ENCODE measurements at places on chromosomes 7 and 10. TPM values are rescaled to one million over a fixed set of nuclear protein-coding genes. Genes with fewer than 3 reads are reported as not detected.

Gene CHAT
- total RNA-seq, result not detected

Gene PTF1A
- total RNA-seq, result not detected

Gene CUBN
- 1.3 TPM for total RNA-seq

Gene ZNF3
- 23.7 TPM for total RNA-seq

Gene ZNF511
- total RNA-seq, result 42.7 TPM

Gene SP8
- 0.71 TPM for total RNA-seq

Gene ZNF117
- total RNA-seq, result 4.8 TPM

Gene CYP2E1
- total RNA-seq, result not detected

Gene BAIAP2L1
- total RNA-seq, result 60.7 TPM

Gene ZNF727
- total RNA-seq, result not detected

Gene CDHR3
- total RNA-seq, result 0.19 TPM

Gene ICA1
- 26.3 TPM for total RNA-seq

Gene CTTNBP2
- 0.17 TPM for total RNA-seq

Gene VAX1
- total RNA-seq, result not detected

Gene ZNF746
- 22.0 TPM for total RNA-seq

Gene PPP1R9A
- 6.3 TPM for total RNA-seq

Gene MOGAT3
- not detected for total RNA-seq

Gene AEBP1
- total RNA-seq, result not detected

Gene GPR26
- not detected for total RNA-seq
